ENCODE measurements at places on chromosomes 11 and 22.

DNA sequence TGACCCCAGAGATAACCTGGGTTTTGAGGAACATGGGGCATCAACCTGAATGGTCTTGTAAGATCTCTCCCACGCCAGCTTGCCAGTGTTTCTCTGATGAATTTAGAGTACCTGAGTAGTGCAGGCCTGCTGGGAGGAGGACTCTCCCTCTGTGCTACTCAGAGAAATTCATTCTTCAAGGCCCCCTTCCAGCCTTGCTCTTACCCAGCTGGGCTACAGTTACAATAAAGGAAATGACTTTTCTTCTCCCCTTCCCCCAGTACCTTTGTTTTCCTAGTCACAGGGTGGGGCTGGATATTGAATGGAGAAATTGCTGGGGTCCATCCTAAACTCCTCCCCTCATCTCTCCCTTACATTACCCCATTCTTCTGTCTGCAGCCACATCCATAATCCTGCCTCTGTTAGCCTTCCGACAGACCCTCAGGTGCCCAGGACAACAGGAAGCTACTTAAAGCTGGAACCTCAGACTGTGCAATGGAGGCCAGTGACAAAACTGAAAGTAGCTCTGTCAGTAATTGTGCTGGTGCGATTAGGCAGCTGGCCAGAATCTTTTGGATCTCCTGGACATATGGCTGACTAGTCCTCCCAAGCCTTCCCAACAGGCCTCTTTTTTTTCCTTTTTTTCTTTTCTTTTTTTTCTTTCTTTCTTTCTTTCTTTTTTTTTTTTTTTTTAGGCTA lies 17.4 kb downstream of the LIMK2 start:
- DNase-seq = no peak

GRCh38 chr22:39940757-39941305 lies 19.4 kb upstream of the TMA7B start:
- DNase-seq = no peak

DNA sequence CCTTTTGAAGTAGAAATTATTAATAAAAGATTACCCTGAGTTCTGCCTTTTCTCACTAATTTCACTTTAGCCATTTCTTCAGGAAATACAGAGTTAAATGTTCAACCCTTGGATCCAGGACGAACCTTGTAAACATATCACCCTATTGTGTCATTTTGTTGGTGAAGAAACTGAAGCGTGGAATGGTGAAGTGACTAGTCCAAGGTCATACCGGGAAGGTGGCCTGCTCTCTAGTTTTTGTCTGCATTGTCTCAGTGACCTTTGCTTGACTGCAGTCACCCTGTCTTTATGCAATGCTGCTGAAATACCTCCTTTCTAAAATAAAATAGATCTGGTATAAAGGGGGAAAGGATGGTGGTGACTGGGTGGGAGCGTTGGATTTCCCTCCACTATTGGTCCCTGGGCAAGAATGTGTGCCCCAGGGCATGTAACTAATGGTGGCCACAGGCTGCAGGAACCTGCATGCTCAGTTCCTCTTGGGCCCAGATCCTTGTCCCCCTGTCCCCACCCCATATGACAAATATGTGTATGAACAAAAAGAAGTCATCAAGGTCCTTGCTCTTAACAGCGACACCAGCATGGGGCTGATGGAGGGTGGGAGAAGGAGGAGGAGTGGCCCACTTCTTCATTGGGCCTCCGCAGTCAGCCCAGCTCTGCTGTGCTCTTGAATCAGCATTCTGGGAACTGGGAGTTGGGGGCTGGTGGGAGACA lies 977 bp upstream of the SORL1-AS1 start:
- DNase-seq = no peak

DNA sequence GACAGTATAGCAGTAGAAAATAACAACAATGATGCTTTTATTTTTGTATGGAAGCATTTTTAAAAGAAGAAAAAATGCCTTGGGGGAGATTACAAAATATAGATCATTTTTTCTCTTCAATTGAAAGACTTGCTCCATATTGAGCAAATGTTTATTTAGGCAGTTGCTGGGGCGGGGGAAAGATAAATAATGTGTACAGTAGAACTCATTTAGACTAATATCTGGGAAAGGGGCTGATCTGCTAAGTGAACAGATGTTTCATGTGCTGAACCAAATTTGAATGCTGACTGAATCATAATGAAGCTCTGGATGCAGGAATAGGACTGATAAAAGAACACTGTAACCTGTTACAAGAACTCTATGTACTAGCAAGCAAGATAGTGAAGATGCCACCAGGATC lies 457.1 kb upstream of the TENM4 start:
- DNase-seq = no peak

- DNase-seq = no peak
Observed at GRCh38 chr22:49193901-49194465, 633.7 kb downstream of the BRD1 start.

DNA sequence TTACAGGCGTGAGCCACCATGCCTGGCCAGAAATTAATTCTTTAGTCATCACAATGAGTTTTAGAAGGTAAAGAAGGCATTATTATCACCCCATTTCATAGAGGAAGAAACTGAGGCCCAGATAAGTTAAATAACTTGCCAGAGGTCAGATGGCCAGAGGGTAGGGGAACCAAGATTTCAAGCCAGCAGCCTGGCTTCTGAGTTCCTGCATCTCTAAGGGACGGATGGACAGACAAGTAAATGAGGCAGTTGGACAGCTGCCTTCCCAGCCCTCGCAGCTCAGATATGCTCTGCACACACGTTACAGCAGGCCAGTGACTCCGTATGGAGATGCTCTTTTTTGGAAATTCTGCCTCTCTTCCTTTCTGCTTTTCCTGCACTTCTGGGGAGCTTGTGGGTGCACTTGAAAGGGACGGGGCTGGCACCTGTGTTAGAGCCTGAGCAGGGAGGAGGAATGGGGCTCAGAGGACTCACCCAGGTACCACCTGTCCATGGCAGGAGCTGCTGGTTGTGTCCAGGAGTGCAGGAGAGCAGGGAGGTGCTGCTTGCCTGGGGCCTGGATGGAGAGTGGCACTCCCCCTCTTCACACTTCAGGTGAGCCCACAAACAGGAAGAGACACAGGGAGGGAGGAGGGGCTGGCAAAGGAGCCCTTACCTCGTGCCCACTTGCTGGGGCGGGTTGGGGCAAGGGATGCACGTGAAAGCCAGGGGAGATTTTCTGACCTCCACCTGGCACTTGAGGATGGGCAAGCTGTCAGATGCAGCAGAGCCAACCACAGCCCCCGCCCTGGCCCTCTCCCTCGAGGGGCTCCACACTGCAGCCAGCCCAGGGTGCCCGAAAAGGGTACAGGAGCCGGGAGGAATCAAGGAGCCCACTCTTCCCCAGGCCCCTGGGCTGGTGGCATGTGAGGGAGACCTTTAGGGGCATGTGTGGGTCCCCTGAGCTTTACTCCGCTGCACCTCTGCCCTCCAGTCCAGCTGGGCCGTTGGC lies 3.3 kb upstream of the FXYD2 start:
- no peak for DNase-seq

- DNase-seq = no peak
Observed at GRCh38 chr11:39443424-39444022, 2015.9 kb downstream of the LRRC4C start.

DNA sequence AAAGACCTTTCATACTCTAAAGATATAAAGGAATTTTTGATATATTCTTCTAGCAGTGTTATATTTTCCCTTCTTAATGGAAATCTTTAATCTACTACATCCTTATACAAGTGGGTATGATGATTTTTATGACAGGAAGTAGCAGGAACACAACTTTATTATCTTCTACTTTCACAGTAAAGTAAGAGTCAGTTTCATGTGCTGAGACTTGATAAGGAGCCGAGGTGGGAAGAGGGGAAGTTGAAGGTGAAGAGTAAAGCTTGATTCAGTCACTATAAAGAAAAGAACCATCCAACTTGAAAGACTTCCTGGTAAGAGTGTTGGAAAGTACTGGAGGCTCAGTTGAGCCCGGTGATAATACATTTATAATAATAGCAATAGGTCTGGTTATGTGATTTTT lies 82.1 kb upstream of the PTH start:
- no peak for DNase-seq

- DNase-seq = no peak
Observed at GRCh38 chr11:65279741-65280440, 18.1 kb downstream of the POLA2 start.

DNA sequence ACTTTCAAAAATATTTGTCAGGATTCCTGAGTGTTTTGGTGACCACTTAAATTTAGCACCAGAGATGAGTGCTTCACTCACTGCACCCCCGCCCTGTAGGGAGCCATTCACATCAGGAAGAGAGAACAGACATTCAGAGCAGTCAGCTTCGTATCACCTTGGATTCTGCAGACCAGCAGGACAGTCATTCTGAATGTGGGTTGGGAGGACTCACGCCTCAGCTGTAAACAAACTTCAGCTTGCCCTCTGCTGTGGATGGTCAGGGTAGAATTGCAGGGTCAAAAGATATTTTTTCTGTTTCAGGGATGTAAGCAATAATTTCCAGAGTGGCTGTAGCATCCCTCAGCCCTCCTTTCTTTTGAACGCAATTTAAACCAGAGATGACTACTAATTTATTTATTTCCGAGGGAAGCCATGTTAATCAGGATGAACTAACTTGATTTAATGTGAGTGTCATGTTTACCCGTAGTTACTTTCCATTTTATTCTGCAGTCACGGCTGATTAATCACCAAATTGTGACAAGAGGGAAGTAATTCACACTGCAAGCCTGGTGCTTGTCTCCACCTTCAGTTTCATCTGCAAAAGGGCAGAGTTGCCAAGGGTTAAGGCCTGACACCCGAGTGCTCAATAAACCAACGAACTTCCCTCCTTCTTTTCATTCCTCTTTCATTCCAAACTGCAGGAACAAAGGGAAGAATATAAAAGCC lies 174.2 kb upstream of the DDI1 start:
- no peak for DNase-seq

DNA sequence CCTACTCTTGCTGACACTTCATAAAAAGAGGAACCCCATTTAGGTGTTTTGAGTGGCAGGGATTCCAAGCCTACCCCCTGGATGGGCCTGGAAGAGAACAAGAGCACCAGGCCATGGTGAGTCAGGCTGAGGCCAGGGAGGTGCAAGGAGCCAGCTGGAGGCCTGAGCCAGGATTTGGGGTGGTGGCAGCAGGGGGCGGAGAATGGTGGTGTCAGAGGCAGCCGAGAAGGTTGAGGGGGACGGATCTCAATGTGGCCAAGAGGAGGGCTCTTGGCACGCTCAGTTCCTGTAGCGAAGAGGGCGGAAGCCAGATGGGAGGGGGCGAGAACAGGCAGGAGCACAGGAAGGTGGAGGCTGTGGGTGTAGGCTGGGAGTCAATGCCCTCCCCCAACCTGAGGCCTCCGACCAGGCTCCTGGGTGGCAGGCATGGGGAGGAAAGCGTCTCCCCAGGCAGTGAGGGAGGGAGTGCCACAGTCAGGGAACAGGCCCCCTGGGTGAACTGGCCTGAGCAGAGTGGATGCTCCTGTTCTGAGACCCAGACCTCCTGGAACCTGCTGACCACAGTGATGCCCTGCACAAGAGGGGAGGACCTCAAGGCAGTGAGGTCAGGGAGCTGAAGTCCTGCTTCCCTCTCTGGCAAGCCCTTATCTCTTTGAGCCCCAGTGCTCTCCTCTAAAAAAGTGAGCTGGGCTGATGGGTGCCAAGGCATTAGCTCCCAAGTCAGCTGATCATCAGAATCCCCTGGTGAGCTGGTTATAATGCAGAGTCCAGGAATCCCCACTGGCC lies 13.9 kb downstream of the RTN4RL2 start:
- no peak for DNase-seq
